ENCODE measurements at places on chromosomes 3 and 15.

DNA sequence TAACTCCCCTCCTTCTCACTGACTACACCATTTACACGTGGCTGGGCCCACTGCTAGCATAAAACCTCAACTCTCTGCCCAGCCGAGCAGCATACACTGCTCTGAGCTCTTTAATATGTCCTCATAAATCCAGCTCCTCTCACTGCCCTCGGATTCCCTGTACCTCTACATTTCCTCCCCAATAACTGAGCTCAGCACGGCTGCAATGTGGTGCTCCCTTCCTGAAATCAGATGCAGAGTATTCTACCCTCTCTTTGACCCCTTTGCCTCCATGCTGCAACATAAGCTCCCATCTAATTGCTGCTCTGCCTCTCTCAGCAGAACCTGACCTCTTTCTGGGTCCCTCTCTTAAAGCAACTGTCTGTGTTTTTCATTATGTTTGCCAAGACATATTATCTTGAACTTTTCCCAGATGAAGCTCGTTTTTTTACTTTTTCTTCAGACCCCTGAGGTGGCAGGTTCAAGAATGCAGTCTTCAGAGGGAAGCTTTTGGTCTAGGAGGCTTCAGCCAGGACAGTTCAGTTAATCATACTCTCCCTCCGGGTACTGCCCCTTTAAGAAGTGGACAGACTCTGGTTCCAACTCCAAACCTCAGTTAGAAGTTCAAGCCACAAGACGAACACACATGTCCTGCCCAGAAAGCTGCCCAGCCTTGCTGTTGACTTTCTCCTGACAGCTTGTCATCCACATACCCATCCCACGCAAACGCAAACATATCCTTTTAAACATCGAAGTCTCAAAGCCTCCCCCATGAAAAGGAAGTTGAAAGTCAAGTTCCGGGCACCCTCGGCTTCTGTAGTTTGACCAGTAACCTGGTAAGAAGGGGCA is 81.1 kb upstream of the NEO1 start:
- peak; percentile 57 for DNase-seq

GRCh38 chr15:37059086-37059485 is 41.3 kb downstream of the MEIS2 start:
- DNase-seq = no peak

DNA sequence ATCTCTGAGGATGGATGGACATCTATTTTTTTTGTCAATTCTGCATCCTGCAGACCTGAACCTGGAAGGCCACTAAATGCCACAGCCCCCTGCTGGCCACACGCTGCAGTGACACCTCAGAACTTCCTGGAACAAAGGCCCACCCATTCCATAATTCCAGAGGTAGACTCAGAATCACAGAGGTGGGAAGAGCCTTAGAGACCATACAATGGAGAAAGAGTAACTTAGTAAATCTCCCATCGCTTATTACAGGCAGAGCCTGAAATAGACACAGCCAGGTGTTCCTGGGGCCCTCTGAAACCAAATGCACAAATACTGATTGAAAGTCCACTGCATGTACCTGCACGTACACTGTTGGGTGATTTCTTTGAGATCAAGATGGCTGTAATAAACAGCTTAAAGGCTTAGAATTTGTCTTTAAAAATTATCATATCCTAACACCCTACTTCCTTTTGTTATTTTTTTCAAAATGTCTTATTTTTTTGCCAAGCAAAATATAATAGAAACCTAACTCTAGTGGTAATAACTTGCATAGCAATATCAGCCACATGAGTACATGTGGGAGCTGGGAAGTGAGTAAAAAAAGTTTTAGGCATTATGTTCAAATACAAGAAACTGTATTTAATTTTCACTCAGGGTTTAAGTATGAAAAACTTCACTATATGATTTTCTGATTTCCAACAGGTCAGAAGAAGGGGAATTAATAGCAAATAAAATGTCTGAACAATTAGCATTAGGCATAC is 62.7 kb downstream of the EOMES start:
- peak; percentile 47 for DNase-seq

GRCh38 chr3:184827572-184827971 is 15.6 kb downstream of the VPS8 start:
- no peak for DNase-seq

- DNase-seq = no peak
Measured at GRCh38 chr3:43692085-43692855, 1.5 kb downstream of the ABHD5 start.

GRCh38 chr3:43948013-43948412 is 257.3 kb downstream of the ABHD5 start:
- DNase-seq = no peak

DNA sequence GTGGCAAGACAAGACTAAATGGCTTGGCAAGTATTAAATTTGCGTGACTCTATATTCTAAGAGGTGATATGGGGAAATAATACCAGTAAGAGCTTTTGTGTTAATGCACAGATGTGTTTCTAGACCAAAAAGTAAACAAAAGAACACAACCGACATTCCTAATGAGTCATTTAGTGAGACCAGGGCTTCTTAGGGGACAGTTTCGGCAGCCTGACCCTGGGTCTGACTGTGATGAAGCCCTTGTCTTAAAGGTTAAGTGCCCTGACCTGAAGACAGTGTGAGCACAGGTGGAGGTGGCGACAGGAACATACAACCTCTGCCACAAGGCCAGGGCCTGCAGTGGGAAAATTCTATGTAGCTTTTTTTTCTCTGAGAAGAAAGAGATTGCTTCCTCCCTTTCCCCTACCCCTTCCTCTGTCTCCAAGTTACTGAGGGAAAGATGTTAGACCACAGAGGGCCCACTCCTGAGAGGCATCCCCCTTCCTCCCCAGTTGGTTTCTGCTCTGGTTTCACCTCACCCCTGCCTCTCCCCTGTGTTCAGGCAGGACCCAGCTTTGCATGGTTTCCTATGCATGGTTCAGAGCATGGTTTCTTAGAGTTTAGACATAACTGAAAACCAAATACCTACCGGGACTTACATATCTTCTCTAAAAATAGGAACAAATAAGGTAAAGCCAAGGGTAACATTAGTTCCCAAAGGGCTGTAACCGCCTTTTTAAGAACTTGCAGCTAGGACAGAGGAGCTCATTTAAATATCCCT is 24.8 kb upstream of the CMTM7 start:
- DNase-seq = no peak

- DNase-seq = no peak
Measured at GRCh38 chr3:190004656-190005055, 116.0 kb downstream of the P3H2 start.

All from retina (tissue), 1 donor.